HL-60 (cell line): ENCODE measurements at places on chromosomes 6 and 20.
A peak's percentile ranks its signal among the peaks of the same experiment; 100 is the strongest.

GRCh38 chr6:107665382-107665781, 158.7 kb downstream of the SCML4 start:
- DNase-seq: no peak

- DNase-seq: no peak
Observed at GRCh38 chr6:22656706-22657351, 87.5 kb downstream of the HDGFL1 start.

DNA sequence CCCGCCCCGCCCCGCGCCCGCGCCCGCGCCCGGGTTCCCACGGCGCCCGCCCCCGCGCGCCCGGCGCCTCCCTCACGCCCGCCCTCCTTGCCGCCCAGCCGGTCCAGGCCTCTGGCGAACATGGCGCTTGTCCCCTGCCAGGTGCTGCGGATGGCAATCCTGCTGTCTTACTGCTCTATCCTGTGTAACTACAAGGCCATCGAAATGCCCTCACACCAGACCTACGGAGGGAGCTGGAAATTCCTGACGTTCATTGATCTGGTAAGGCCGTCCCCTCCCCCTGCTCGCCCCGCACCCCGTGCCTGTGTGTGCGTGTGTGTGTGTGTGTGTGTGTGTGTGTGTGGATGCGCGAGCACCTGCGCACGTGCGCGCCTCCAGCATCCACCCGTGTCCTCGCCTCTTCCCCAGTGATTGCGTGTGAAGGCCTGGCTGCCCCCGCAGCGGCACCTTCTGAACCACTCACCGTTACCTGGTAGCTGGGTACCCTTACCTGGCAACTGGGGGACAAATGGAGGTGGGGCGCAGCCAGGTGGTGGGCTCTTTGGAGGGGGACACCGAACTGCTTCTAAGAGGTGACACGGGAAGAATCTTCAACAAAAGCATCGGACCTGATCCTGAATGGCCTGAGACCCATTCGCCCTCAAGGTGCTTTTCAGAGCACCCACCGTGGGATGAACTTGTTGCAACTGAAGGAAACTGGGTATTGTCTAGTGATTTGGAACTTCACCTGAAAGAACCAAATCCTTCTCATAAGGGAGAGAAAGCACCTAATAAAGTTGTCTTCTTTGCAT, at the start of gene AIG1:
Gene AIG1 (plus strand): TSS at position 84 of the 791 bp plus-strand sequence. CDS start 37 bp downstream, at position 121.
- peak; percentile 68 for DNase-seq

DNA sequence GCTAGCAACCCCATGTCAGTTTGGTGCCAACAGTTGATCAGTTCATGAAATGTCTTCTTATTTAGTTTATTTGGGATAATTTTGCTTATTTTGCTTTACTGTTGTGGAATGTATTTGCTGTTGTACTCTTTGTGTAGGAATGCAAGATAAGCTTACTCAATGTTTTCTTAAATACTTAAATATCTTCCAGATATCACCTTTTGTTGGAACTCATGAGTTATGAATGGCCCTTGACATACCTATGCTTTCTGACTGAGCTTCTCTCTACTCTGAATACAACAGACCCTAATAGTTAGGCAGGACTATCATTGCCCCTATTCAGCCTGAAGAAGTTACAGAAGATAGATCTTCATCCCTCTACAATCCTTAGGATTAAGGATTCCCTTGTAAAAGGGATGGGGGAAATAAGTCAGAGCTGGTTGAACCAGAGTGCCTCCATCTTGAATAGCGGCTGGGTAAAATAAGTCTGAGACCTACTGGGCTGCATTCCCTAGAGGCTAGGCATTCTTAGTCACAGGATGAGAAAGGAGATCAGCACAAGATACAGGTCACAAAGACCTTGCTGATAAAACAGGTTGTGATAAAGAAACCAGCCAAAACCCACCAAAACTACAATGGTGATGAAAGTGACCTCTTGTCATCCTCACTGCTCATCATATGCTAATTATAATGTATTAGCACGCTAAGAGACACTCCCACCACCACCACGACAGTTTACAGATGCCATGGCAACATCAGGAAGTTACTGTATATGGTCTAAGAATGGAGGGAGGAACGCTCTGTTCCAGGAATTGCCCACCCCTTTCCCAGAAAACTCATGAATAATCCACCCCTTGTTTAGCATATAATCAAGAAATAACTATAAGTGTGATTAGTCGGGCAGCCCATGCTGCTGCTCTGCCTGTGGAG, 196.9 kb downstream of the AKAP7 start:
- no peak for DNase-seq

- no peak for DNase-seq
Observed at GRCh38 chr6:37675606-37676005, 22.1 kb downstream of the MDGA1 start.

GRCh38 chr20:50335105-50335504, 144.5 kb downstream of the CEBPB start:
- peak; percentile 72 for DNase-seq

GRCh38 chr6:55379895-55380294, 52.6 kb downstream of the GFRAL start:
- no peak for DNase-seq

- no peak for DNase-seq
Observed at GRCh38 chr6:45115696-45116095, 212.4 kb upstream of the RUNX2 start.

GRCh38 chr20:62776035-62776691, 20.1 kb upstream of the MRGBP start:
- no peak for DNase-seq

- DNase-seq: no peak
Observed at GRCh38 chr6:34697904-34698559, 1.5 kb upstream of the ILRUN start.

DNA sequence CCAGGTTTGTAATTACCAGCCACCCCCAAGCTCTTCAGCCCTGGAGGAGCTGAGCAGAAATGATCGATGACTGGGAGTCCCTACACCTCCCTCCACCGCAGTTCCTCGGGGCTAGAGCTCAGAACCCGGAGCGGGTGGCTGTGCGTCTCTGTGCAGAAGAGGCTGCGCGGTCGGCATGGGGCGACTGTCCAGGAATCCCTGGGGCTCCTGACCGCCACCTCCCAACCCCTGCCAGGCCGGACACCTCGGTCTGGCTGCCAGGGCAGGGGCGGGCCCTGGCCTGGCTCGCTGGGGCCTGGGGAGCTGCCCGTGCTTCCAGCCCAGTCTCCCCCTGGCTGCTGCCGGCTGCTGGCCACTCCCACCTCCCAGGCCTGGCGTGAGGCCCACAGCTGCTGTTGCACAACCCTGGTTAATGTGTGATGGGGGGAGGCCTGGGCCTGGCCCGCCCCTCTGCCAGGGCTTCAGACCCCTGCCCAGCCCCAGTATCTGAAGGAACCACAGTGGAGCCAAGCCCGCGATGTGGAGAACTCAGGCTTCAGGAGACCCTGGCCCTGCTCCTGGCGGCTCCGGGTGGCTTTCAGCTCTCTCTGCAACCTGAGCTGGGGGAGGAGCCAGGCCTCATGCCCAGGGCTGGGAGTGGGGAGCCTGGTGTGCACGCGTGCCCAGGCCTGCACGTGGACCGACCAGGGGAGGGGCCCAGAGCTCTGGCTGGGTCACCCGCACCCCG, 1.2 kb downstream of the SLC2A4RG start:
- DNase-seq: peak; percentile 77

DNA sequence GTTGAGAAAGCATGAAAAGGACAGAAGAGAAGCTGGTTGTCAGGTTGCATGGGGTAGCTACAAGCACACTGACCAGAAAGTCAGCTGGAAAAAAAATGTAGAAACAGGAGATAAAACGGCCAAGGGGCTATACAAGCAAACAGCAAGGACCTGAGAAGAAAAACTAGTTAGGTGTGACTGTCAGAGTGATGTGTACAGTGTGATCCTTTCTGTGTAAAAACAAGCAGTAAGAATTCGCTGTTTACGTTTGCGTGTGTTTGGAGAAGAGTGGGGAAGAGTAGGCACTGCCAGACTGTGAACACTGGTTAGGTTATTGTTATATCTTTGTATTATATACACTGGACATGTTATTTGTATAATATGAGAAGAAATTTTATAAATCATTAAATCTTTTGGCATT, 28.1 kb downstream of the PTPN1 start:
- no peak for DNase-seq

GRCh38 chr6:122059918-122060317, 339.5 kb upstream of the HSF2 start:
- DNase-seq: no peak

DNA sequence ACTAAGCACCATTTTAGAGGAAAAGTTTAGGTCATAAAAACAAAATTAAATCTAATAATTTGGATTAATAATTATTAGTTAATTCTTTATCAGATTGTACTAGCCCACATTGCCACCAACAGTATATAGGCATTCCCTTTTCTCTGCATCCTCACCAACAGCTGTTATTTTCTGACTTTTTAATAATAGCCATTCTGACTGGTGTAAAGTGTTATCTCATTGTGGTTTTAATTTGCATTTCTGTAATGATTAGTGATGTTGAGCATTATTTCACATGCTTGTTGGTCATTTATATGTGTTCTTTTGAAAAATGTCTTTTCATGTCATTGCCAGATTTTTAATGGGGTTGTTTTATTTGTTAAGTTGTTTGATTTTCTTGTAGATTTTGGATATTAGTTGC, 319.1 kb upstream of the SYNCRIP start:
- no peak for DNase-seq

GRCh38 chr6:24358219-24358821, 461 bp upstream of the DCDC2 start:
- no peak for DNase-seq

- no peak for DNase-seq
Observed at GRCh38 chr6:138410972-138411880, 7.2 kb downstream of the HEBP2 start.

DNA sequence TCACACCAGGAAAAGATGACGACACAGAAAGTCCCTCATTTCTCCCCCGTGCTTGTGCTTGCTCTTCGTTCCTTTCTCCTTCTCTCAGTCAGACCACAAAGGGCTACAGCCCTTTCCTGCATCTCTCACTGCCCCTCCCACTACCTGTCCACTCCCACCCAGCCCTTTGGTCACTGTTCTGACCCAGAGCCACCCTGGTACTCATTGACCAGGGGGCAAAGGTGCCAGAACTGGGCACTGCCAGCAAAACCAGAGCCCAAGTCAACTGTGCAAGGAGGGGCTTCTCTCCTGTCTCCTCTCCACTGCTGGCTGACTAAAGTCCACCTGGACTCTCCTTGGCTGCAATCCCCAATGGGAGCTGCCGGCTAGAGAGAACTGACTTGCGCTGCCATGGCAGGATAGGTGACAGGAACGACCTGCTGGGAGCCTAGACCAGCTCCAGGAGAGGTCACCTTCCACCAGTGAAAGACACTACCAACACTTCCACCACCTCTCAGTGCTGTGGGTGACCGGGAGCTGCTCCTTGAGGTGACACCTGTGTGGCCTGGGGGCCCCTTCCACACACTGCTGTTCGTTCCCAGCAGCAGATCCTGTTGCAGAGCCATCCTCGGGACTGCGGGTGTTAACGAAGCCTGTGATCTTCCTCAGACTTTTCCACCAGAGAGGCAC, 32.8 kb downstream of the KCNK17 start:
- no peak for DNase-seq

DNA sequence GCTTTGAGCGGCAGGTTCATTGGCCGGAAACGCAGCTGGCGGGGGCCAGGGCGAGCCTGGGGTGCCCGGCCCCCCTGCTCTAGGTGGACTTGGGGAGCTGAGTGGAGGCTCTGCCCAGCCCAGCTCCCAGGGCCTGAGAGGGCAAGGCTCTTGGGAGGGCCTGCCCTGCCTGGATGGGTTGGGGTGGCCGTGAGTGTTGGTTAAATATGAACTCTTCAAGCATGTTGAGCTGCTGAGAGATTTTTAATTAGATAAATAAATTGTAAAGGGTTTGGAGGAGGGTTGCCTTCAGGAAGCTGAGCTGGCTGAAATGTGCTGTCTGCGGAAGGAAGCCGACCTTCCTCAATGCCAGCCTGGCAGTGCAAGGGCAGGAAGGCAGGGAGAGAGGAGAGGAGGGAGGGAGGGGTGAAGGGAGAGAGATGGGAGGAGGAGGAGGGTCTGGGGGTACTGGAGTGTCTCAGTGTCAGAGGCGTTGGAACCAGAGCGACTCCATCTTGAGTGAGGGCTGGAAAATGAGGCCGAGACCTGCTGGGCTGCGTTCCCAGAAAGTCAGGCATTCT, 39.4 kb upstream of the PMEPA1 start:
- DNase-seq: no peak

- DNase-seq: no peak
Observed at GRCh38 chr6:107319906-107320530, 139.3 kb downstream of the PDSS2 start.

DNA sequence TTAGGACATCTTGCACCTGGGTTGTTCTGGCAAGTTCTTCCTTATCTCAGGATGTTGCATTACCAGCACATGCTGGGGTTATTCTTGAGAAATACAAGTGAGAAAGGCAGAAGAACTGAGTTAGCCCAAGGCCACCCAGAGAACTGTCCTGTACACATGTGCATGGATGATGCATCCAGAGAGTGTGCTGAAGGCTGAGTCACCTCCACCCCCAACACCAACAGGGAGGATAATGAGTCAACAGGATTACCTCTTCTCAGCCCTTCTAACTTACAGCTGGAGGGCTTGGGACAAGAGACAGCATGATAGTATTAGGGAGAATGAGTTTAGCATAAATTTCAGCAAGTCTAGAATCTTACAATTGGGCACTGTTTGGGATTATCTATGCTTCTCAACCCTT, 8.5 kb downstream of the SCGN start:
- no peak for DNase-seq

DNA sequence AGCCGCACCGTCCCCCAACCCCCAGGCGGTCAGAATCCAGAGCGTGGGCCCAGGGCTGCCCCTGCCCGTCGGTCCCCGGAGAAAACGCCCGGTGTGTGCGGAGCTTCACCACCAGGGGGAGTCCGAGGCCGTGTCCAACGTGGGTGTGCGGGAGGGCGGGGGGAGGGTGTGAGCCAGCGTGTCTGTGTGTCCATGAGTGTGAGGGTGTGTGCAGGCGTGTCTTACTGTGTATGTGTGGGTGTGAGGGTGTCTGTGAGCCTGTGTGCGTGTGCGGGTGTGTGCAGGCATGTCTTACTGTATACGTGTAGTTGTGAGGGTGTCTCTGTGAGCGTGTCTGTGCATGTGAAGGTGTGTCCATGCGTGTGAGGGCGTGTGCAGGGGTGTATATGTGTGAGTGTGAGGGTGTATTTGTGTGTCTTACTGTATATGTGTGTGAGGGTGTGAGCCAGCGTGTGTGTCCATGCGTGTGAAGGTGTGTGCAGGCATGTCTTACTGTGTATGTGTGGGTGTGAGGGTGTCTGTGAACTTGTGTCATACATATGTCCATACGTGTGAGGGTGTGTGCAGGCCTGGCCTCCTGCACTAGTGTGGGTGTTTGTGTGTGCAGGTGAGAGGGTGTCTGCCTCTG, 24.6 kb upstream of the GATA5 start:
- peak; percentile 71 for DNase-seq

DNA sequence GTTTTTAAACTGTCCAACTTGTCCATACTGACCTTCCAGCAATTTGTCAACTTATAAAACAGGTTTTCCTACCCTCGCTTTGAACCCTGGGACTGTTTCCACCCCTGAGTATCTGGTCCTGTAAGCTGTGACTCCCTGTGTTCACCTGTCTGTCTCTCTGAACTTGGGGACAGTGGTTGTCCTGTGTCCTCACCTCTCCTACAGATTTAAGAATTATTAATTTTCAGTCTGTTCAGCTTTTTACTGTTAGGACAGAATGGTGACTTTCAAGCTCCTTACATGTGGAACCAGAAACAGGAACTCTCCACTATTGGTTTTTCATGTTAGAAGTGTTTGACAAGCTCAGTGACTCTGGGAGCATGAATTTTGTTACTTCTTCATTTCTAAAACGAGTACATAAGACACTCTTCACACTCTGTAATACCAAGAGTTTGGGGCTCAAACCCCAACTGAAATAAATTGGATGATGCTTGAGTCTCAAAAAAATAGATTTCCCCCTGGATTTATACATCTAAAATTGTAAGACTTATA, 713.9 kb downstream of the COL12A1 start:
- no peak for DNase-seq
